ENCODE measurements at places on chromosomes 11 and 22.

GRCh38 chr22:47333625-47334024, 571.2 kb downstream of the TBC1D22A start:
- ATAC-seq = no peak

DNA sequence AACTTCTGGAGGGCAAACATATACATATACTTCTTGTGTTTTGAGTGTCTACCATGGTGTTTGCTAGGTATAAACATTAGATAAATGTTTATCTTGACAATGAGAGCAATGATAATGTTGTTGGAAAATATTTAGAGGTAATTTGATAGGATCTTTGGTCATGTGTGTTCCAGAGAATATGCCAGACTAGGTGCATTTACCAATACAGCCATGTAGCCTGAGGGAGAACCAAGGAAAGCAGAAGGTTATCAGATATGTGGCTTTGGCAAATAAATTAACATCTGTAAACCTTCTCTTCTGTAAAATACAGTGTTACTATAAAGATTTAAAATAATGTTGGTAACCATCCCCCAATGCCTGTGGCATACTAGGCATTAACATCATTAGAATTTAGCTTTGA, 226.8 kb downstream of the C11orf87 start:
- ATAC-seq = no peak

GRCh38 chr11:10450462-10451425, 4.3 kb upstream of the AMPD3 start:
- peak; percentile 23 for ATAC-seq

DNA sequence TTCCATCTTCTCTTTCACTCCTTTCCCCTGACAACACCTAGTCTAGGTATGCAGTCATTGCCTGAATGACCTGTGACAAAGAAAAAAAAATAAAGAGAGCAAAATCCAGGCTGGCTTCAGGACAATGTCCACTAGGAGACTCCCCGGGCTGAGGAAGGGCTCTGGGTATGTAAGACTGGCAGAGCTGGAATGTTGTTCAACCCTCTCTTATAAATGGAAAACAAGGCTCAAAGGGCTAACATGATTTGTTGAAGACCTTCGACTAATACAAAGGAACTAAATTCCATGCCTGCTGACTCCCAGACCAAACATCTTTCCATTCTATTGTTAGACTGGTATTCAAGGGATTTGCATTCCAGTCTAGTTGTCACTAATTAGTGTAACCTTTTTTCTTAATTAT, 122.2 kb downstream of the ARL14EP start:
- no peak for ATAC-seq

DNA sequence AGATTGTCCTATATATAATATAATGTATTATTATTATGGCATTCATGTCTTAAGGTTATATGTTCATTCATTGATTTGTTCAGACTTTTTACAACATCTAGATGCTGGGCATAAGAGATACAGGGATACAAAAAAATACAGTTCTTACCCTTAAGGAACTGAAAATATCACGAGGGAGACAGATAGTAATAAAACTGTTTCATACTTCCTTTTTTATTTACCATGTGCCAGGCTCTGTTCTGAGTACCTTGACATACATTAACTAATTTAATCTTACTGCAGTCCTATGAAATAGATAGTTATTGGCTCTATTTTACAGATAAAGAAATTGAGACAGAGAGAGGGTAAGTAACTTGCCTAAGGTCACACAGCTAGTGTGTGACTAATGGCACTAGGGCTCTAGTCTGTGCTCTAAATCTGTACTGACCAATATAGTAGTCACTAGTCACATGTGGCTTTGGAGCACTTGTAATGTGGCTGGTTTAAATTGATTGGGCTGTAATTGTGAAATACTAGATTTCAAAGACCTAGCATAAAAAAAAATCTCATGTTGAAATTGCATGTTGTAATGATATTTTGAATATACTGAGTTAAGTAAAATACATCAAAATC, 21.3 kb downstream of the TRIM44 start:
- ATAC-seq = no peak
